Daoy (cell line): ENCODE measurements at places on chromosomes 1 and 21. TPM values are rescaled to one million over a fixed set of nuclear protein-coding genes. Genes with fewer than 3 reads are reported as not detected.

- no peak for DNase-seq
Observed at GRCh38 chr1:166017395-166017794, 149.4 kb downstream of the FAM78B start.

DNA sequence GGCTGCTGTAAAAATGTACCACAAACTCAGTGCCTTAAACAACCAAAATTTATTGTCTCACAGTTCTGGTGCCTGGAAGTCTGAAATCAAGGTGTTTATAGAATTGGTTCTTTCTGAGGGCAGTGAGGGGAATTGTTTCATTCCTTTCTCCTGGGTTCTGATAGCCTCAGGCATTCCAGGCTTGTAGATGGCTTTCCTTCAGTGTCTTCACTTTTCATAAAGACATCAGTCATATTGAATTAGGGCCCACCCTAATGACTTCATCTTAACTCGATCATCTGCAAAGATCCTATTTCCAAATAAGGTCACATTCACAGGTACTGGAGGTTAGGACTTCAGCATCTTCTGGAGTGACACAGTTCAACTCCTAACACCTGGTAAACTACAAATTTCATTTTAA is 15.0 kb downstream of the CDKN2C start:
- DNase-seq, result no peak

DNA sequence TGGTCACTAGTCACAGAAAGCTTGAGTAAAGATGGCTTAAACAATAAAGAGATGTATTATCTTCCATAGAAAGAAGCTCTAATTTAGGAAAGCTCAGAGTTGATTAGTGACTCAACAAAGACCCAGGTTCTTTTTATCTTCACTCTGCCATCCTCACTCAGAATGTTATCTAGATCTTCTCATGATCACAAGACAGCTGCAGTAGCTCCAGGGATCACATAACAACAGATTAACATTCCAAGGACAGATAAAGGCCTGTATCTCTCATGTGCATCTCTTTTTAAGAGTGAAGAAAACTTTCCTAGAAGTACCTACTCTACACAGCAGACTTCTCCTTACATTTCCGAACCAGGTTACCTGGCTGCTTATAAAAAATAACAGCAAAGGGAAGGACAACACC is 368.7 kb upstream of the PROX1 start:
- no peak for DNase-seq

The EDN2 gene
- total RNA-seq, result 0.40 TPM in 1 of 2 replicates, not detected in the other

- peak; percentile 25 for DNase-seq
Observed at GRCh38 chr1:37485902-37486679, 11.7 kb downstream of the ZC3H12A start.

- DNase-seq, result peak; percentile 75
Observed at GRCh38 chr1:205354259-205355074, 2.3 kb downstream of the KLHDC8A start.

The ATP1A4 gene
- total RNA-seq, result not detected in 2 replicates

DNA sequence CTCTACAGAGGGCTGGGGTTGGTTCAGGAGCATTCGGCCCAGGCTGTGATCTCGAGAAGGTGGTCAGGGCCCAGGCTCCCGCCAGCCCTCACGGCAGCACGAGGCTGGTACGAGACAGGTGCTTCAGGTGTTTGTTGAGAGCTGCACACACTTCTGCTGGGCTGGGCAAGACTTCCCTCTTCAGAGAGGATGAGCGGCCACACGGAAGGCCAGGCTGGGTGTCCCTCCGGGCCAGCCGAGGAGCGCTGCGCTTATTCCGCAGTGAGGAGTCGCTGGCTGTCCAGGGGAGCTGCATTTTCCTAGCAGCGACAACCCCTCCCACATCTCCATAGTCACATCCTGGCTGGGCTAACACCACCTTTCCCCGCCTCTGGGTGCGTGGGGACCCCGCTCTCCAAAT is 50.5 kb downstream of the PDE9A start:
- no peak for DNase-seq

The NBPF1 gene
- total RNA-seq, result 41.5 and 42.2 TPM in 2 replicates

- DNase-seq, result peak; percentile 53
Observed at GRCh38 chr1:157496121-157496526, 56.2 kb downstream of the FCRL5 start.

- peak; percentile 17 for DNase-seq
Observed at GRCh38 chr1:158329733-158330132, 1.6 kb downstream of the CD1B start.

DNA sequence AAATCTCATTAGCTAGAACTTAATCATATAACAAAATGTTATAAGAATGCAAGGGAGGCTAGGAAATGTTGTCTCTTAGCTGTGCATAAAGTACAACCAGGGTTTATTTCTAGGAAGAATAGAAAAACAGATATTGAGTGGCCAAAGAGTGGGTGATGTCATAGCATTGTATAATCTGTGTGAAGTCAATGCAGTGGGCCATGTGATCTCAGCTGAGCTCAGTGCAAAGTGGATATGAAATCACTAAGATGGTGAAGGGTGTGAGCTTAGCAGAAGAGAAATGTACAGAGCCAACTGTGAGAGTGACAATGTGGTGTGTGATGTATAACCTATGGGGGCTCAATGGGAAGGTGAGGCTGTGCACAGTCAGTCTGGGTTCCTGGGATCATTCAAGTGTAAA is 29.7 kb upstream of the DUSP23 start:
- DNase-seq, result no peak

The GCSAML gene
- total RNA-seq, result 2.7 and 3.8 TPM in 2 replicates

DNA sequence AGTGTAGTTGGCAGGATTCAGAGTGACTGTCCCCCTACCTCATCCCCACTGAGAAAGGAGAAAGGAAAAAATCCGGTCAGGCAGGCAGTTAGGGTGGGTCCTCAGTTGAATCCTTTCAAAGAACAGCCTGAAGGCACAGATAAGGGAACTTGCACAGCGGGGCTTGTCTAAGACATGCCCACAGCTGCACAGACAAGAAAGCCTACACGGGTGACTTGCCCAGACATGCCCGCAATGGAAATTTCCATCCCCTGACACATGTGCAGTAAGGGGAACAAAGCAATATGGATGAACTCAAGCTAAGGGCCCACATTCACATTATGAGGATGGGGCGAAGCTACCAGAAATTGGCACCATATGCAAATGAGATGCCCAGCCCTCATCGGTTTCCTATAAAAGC is 82.5 kb downstream of the DESI2 start:
- DNase-seq, result no peak

DNA sequence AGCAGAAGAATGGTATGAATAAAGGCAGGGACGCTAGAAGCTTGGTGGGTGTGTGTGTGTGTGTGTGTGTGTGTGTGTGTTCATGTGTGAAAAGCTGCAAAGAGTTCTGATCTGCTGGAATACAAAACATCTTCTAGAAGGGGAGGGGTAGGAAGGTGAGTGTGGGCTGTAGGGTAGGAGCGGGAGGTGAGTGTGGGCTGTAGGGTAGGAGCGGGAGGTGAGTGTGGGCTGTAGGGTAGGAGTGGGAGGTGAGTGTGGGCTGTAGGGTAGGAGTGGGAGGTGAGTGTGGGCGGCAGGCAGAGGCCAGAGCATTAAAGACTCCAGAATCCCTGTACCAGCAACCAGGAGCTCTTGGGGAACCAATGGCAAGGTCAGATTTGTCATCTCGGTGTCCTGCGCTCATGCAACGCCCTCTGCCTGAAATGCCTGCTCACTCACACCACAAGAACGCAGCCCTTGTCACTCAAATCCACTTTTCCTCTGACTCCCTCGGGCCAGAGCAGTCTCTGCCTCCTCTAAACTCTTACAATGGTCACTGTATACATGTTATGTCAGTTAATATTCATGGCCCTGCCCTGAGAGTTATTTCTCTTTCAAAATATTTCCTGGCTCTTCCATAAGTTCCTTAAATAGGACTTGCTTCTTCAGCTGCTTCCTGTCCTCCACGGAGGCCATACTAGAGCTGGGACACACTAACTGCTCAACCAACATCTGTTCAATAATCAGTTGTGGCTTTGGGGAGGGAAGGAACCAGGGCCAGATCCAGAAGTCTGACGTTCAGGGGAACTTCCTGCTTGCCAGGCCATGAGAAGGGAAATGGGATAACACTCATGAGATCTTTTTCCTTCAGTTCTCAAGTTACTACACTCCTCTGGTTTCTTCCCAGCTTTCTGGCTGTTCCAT is 53.6 kb upstream of the ZNF644 start:
- DNase-seq, result peak; percentile 54

The KISS1 gene
- total RNA-seq, result 0.86 TPM in 1 of 2 replicates, not detected in the other

DNA sequence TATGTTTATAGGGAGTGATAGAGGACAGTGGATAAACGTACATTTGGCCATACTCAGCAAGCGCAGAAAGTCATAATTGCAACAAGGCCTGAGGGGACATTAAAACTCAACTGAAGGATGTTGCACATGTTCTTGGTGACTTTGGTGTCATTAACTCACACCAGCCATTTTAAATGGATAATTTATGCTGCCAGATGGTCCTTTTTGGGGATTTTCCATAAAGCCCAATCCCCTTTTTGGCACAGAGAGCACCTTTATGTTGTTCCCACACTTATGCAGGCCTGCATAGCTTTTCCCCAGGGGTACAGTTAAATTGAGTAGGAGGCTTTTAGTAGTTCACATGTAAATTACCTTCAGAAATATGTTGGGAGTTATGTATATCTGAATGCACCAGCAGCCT is 279.6 kb downstream of the NFIA start:
- no peak for DNase-seq

The FCRL6 gene
- total RNA-seq, result not detected in 2 replicates

DNA sequence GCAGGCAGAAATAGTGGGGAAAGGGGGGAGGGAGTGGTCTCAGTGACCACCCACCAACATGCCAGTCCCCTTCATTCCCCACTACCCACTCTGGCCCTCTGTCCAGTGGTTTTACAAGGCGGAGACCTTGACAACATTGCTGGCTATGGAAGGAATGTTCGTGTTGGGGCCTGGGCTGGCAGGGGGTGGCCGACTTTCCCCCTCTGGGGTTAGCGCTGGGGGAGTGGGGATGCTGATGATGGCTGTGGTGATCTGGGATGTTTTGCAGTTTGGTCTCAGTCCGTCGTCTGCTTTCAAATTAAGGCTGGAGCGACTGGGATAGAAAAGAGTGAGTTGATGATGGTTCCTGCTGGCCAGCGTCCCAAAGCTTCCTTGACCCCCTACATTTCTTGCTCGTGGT is 20.3 kb downstream of the DDX20 start:
- DNase-seq, result no peak

- DNase-seq, result no peak
Observed at GRCh38 chr1:45397285-45397684, 57.0 kb upstream of the MUTYH start.

DNA sequence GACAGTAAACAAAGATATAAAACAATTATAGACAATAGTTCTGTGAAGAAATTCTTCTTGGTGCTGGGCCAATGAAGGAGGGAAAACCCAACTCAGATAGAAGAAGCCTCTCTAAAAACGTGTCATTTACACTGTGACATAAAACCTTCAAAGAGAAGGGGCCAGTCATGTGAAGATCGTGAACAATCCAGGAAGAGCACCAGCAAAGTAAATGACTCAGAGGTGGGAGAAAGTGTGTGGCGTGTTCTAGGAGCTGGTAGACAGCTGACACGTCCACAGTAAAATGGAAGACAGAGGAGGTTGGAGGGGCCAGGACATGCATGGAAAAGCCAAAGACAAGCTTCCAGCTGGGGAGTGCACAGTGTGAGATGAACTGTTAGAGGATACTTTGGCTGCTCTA is 143.6 kb downstream of the VAV3 start:
- DNase-seq, result no peak

GRCh38 chr1:24903560-24903954 is 26.5 kb downstream of the RUNX3 start:
- DNase-seq, result no peak

GRCh38 chr1:178266619-178267066 is 172.7 kb downstream of the RASAL2 start:
- DNase-seq, result no peak

The FMO2 gene
- total RNA-seq, result not detected in 2 replicates

DNA sequence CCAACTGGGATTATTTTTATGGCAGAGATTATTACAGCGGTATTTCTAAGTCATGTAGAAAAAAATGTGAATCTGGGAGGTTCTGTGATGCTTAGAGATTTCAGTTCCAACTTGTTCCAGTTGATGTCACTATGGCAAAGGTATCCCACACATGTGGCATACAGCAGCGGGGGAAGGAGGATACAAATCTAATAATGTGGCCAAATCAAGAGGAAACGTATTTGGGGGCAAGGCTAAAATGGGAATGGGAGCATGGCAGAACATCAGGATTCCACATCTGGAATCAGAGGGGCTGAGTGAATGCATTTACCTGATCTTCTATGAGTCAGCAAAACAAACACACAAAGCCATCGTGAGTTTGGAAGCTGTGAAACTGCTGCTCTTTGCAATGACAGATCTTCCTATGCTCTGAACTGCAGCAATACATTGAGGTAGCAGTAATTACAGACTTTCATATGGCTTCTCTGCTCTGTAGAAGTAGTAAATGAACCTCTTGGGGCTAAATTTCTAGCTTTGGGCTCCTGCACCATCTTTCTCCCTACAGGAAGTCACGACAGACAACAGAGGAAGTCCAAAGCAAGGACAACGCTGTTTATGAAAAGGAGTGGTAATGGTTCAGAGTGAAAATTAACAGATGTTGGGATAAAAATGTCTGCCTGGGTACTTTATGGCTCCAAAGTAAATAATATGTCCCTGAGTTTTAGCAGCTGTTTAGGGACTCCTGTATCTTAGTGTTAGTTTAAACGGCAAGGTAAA is 55.5 kb downstream of the GABPA start:
- peak; percentile 11 for DNase-seq

The SMCP gene
- total RNA-seq, result not detected in 2 replicates

The PAX7 gene
- 0.09 and 0.97 TPM in 2 replicates for total RNA-seq

- DNase-seq, result no peak
Observed at GRCh38 chr1:109768335-109768650, 4.6 kb upstream of the EPS8L3 start.

GRCh38 chr1:54833121-54833520 is 32.0 kb upstream of the TTC22 start:
- no peak for DNase-seq

- DNase-seq, result no peak
Observed at GRCh38 chr1:56532350-56532683, 47.0 kb downstream of the PLPP3 start.

DNA sequence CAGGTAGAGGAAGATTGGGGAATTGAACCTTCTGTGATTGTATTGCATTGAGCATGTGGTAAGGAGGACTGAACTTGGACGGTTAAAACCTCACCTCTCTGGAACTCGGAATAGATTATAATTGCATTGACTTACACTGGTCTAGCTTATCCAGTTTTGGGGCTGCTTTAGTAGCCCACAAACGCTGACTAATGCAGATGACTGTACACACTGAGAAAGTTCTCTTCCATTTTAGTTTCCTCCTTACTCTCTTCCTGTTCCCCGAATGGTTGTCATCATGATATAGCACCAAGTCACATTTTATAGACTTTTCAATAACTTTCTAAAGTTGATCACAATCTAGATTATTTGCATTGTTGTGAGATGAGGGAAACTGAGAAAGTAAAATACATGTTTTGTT is 78.2 kb downstream of the NFIA start:
- DNase-seq, result peak; percentile 42
